HFFc6 (cell line): ENCODE measurements at places on chromosomes 3 and 15.

- H3K27ac ChIP-seq: no peak overlapping the region
- H3K4me1 ChIP-seq: no peaks in the 10 kb centered on the region
- no peak overlapping the region for H3K4me3 ChIP-seq
- H3K27me3 ChIP-seq: no peaks in the 10 kb centered on the region
- no peaks in the 10 kb centered on the region for H3K36me3 ChIP-seq
Observed at GRCh38 chr3:145266368-145266767, 894.6 kb downstream of the PLOD2 start.

DNA sequence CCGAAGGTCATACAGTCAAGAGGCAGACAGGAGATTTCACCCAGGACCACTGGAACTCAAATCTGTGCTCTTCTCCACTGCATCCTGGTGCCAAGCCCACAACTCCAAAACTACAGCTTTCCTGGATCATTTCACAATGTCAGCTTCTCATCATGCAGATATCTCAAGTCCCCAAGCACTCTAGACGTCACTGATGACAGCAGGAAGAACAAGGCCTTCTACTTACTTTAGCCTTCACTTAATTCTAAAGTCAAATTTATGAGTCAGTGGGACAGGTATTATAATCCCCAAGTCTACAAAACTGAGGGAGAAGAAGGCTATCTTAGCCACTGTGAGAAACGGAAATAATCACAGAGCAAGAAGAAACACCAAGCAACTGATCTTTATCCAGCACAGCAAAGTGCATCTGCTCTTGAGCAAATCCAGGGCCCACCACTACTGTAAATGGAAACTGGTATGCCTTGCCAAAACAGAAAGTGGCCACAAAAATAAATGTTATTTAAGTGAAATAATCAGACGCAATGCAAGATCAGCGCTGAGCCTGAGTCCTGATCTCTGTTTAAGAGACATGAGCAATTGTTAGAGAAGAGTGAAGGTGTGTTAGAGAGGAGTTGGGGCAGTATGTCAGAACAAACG is 928 bp downstream of the RAD18 start:
- H3K4me3 ChIP-seq: peak overlapping the region; percentile 97
- H3K4me1 ChIP-seq: peaks cover 85% of the 10 kb centered on the region
- peaks cover 1% of the 10 kb centered on the region; the same call in 1 of the 2 replicates for H3K27me3 ChIP-seq
- H3K27ac ChIP-seq: peak overlapping the region; percentile 88
- peaks cover 40% of the 10 kb centered on the region for H3K36me3 ChIP-seq

DNA sequence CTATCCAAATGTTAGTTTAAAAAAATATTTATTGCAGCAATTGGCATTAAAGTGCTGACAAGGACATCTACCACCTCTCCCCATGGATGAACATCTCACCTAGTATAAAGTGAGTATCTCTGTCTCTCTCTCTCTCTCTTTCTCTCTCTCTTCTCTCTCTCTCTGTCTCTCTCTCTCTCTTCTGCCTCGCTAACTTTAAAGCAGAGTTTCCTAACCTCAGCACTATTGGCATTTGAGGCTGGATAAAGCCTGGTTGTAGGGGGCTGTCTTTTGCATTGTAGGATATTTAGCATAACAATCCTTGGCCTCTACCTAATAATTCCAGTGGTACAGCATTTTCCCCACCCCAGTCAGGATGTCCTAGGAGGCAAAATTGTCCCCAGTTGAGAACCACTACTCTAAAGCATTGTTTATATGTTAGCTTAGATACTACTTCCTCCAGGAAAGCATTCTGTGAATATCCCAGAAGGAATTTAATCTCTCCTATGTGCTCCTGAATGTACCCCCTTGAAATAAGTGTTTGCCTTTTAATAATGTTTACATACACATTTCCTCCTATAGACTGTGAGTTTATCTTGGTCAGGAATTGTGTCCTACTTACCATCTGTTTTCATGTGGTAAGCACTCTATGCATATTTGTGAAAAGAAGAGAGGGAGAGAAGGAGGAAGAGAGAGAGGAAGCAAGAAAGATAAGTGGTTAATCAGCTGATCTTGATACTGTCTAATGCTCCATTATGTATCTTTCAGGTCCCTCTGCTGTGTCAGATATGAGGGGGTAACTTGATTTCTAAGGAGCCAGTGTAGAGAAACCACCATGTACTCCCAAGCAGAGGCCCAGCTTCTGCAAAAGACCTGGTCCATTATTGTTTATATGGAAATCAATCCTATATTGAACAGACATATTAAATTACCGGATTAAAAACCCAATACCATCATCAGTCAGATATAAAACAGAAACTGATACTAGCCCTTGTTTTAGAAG is 346.6 kb downstream of the RBMS3 start:
- H3K4me1 ChIP-seq: peaks cover 29% of the 10 kb centered on the region
- no peak overlapping the region for H3K4me3 ChIP-seq
- no peaks in the 10 kb centered on the region for H3K27me3 ChIP-seq
- H3K27ac ChIP-seq: no peak overlapping the region

DNA sequence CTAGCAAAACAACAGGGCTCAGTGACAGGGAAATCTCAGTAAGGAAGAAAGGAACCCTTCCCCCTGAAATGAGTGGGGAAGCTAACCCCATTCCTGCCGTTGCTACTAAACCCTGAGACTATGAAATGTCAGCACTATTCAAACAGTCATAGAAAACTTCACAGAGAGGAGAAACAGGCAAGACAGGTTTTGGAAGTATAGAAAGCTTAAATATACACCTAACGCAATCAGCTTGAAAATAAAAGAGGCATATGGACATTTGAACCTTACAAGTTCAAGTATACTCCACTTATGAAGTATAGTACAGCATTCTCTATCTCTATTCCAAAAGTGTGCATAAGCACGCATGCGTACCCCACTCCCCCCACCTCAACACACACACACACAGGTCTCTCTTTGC is 17.6 kb upstream of the FRMD4B start:
- no peaks in the 10 kb centered on the region for H3K36me3 ChIP-seq
- no peak overlapping the region for H3K4me3 ChIP-seq
- DNase-seq: no peak

DNA sequence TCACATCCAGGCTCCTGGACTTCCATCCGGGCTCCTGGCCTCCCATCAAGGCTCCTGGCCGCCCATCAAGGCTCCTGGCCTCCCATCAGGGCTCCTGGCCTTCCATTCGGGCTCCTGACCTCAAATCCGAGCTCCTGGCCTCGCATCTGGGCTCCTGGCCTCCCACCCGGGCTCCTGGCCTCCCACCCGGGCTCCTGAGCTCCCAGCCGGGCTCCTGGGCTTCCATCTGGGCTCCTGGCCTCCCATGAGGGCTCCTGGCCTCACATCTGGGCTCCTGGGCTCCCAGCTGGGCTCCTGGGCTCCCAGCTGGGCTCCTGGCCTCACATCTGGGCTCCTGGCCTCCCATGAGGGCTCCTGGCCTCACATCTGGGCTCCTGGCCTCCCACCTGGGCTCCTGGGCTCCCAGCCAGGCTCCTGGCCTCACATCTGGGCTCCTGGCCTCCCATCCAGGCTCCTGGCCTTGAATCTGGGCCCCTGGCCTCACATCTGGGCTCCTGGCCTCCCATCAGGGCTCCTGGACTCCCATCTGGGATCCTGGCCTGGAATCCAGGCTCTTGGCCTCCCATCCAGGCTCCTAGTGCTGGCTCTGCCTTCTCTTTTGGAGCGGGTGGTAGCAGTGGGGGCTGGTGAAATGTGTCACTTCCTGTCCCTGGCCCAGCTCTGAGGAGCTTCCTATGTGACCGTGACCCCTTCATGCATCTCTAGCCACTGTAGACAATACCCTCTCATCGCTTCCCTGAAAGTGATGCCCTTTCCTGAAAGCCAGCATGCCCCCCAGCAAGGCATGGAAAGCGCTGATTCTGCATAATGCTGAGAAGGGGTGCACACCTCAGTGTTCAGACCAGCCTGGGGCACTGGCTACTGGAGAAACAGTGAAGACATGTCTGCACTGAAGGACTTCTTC is 62.7 kb upstream of the BLM start:
- peaks cover 10% of the 10 kb centered on the region for H3K27me3 ChIP-seq
- no peak overlapping the region for H3K4me3 ChIP-seq
- no peak for DNase-seq
- no peaks in the 10 kb centered on the region for H3K36me3 ChIP-seq

DNA sequence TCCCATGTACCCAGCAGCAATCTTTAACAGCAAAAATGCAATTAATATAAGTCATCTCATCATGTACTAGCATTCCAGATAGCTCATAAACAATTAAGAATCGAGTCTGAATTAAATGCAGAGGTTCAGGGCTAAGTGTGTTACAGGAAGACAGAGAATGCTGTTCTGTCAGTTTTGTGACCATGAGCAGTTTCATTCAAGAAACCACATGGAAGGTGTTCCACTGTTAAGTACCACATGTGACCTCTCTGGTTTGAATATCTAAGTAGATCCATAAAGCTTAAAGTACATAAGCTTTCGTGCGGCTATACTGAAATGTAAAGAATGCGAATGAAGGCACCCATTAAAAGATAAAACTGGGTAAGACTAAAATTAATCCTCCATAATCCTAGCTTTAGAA is 272.3 kb downstream of the IL5RA start:
- H3K27ac ChIP-seq: no peak overlapping the region
- H3K4me3 ChIP-seq: no peak overlapping the region
- no peak for DNase-seq

DNA sequence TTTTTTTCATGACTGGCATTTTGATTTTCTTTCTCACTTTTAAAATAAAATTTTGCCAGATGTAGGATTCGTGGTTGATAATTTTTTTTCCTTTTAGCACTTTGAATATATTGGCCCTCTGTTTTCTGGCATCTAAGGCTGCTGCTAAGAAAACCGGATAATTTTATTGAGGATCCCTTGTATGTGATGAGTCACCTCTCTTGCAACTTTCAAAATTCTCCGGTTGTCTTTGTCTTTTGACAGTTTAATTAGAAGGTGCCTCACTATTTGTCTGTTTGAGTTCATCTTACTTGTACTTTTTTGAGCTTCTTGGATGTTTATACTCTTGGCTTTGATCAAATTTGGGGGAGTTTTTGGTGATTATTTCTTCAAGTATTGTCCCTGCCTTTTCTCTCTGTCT is 349.7 kb downstream of the LPP start:
- H3K27ac ChIP-seq: no peak overlapping the region
- H3K36me3 ChIP-seq: peaks cover 56% of the 10 kb centered on the region
- peaks cover 3% of the 10 kb centered on the region for H3K27me3 ChIP-seq
- DNase-seq: no peak
- H3K4me1 ChIP-seq: peaks cover 51% of the 10 kb centered on the region

DNA sequence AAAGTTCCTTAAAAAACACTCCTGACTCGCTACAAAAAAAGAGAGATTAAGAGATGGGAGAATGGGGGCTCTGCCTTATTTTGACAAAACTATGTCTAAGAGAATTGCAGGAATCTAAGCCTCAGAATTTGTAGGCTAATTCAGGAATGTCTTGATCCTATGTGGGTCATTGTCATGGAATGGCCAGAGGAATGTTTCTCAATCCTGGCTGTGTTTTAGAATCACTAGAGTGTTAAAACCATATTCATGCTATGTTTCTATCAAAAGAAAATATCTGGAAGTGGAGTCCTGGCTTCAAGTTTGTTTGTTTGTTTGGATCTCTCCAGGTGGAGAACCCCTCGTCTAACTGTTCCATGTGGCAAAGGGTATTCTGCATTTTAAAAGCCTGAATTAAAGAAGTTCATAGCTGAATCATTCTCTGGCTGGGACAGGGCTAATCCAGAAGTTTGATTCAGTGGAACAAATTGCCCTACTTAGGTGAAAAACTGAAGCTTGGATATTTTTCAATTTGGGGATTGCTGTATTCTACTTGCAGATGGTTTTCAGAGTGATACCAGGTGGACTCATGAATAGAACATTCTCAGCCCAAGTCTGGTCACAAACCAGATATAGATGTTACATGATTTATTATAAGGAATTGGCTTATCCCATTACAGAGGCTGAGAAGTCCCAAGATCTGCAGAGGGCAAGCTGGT is 28.2 kb downstream of the GJD2 start:
- 0 out of 2 replicates have a peak, but pooled peaks cover 3% of the 10 kb centered on the region for H3K36me3 ChIP-seq
- peak overlapping the region; percentile 71 for H3K27ac ChIP-seq
- peak; percentile 55 for DNase-seq
- H3K4me3 ChIP-seq: peak overlapping the region; percentile 43

GRCh38 chr3:70042641-70043040 is 43.1 kb downstream of the SAMMSON start:
- DNase-seq: no peak
- H3K4me1 ChIP-seq: no peaks in the 10 kb centered on the region
- H3K27ac ChIP-seq: no peak overlapping the region
- H3K36me3 ChIP-seq: no peaks in the 10 kb centered on the region

GRCh38 chr15:82571722-82572222 is 31.5 kb upstream of the RPS17 start:
- H3K27ac ChIP-seq: peak overlapping the region; percentile 86
- peaks cover 37% of the 10 kb centered on the region for H3K4me1 ChIP-seq

DNA sequence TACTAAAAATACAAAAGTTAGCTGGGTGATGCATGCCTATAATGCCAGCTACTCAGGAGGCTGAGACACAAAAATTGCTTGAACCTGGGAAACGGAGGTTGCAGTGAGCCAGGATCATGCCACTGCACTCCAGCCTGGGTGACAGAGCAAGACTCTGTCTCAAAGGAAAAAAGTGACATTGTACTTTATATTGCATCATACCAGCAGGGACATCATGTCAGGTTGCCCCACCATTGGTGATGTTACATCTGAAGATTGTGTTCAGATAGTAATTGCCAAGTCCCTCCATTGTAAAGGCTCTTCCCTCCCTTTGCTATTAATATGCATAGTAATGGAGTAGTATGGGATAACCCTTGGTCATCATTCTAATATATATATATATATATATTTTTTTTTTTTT is 44.8 kb downstream of the FOXL2 start:
- H3K36me3 ChIP-seq: no peaks in the 10 kb centered on the region
- H3K27ac ChIP-seq: no peak overlapping the region
- no peak for DNase-seq
- peaks cover 19% of the 10 kb centered on the region for H3K4me1 ChIP-seq

GRCh38 chr3:128155616-128156360 is 2.5 kb downstream of the EEFSEC start:
- H3K27me3 ChIP-seq: peaks cover 4% of the 10 kb centered on the region
- peaks cover 5% of the 10 kb centered on the region for H3K4me1 ChIP-seq
- DNase-seq: no peak
- H3K27ac ChIP-seq: no peak overlapping the region
- peaks cover 35% of the 10 kb centered on the region for H3K36me3 ChIP-seq

DNA sequence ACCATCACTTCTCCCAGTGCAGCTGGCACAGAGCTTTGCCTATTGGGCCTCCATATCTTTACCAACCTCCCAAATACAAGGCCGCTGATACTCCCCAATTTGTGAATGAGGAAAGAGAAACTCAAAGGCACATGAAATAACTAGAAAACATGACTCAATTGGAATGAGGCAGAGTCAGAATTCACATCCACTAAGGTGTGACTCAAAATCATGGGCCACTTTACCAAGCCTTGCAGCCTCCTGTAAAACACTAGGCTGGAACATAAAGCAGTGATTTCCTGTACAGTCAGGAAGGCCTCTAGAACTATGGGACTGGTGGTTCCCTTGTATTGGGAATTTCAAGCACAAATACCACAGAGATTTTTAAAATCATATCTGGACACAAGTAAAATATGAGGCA is 128.6 kb downstream of the DCLK3 start:
- no peaks in the 10 kb centered on the region for H3K36me3 ChIP-seq
- H3K27ac ChIP-seq: no peak overlapping the region; the same call in 1 of the 2 replicates
- H3K4me3 ChIP-seq: no peak overlapping the region
- peak; percentile 28 for DNase-seq
